ENCODE measurements at places on chromosomes 11 and 22.

DNA sequence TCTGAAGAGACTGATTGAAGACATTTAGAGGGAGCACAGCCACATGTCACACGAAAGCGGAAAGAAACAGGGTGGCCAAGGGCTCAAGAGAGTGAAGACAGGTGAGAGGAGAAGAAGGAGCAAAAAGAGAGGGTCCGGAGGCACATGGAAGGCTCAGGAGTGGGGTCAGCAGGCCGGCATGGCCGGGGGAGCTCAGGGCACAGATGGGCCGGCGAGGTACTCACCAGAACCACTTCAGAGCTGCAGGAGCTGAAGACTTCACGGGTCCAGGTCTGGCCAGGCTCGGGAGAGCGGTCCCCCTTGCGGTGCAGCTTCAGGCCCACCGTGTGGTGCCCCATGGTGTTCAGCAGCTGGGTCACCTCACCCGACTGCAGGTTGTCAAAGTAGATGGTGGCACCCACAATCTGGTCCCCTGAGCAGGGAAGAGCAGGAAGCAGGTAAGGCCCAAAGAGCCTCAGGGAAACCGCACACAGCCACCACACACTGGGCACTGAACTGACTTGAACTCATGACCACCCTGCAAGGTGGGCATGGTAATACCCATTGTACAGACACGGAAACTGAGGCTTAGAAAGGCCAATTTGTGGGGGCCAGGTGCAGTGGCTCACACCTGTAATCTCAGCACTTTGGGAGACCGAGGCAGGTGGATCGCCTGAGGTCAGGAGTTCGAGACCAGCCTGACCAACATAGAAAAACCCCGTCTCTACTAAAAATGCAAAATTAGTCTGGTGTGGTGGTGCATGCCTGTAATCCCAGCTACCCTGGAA is 11.6 kb downstream of the AHNAK start:
- no peak for DNase-seq

DNA sequence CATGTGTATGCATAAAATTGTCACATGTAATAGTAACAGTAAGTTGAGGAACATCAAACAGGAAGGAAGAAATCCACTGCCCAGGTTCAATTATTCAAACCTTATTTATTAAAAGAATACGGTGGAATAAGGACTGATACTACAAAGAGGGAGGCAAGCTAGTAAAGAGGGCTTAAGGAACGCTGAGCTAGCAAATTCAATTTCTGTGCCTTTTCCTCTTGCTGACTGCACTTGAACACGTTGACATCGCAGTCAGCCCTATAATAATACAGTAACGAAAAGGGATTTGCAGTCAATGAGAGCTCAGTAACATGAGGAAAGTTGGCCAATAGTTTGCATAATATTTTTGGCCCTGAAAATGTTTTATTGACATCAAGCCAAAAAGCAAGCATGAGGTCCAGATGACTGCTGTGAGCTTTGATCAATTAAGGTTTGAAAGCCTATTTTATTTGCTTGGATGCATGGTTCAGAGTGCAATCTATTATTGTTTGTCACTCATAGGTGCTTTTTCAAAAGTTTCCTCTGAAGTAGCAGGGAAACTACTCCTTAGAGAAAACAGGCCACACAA is 861.8 kb downstream of the LRRC4C start:
- no peak for DNase-seq

- no peak for DNase-seq
These were observed 29.1 kb downstream of the MADD start for GRCh38 chr11:47299078-47299477.

DNA sequence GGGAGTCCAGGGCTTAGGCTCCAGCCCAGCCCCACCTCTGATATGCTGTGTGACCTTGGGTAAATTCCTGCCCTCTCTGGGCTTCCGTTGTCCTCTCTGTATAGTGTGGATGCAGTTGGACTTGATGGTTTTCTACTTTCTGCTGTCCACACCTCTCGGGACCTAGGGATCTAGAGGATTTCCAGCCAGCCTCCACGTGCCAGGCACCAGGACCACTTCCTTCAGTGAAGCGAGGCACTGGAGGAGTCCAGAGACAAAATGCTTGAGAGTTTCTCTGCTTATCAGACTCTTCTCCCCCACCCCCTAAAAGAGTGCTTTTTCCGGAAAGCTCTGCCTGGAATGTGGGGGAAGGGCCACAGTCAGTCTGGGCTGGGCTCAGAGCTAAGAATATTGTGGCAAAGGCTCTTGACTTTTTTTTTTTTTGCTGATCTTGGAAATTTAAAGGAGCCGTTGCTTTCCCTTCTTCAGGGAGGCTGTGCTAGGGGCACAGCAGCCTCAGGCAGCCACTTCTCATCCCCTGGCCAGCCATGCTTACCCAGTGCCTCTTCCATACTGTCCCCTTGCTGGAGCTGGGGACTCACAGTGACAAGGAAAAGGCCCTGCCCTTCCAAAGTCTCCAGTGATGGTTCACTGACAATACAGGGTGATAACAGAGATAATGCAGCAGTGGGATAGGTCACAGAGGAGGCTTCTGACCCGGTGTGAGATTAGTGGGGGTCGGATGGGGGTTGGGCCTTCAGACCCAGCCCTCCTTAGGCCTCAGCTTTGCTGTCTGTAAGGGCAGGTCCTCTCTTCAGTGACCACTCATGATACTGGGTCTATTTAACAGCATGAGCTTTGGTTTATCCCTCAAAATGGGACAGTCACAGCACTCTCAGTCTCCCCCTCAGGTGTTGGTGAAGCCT is 2.9 kb upstream of the SERPINH1 start:
- no peak for DNase-seq

DNA sequence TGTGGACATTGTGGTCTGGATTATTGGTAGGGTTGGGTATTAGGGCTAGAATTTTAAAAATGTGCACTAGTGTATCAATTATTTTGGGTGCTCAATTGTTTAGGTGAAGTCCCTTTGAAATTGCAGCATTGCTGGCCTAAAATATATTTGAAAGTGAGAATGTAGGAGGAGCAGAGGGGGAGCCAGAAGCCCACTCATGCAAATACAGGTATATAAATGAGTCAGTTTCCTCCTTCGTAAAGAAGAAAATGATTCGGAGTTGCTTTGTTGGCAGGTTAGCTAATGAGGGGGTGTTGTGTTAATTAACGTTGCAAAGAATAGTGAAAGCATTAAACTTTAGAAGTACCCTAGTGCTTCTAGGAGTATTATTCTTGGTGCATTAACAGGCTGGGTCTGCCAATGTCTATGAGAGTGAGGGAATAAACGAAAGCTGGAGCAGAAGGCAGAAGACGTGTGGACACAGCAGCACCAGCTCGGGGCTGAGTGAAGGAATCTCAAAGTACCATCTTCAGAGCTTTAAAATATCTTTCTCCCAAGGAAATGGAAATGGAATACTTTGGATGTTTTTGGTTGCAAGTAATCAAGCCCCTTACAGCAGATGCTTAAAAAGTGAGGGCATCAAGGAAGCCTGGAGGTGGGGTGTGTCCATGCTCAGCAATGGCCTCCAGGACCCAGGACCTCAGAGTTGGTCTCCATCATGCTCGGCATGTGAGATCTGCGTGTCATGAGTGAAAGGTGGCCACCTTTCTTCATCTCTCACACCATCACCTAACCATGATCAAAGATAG is 522.9 kb downstream of the NTM start:
- no peak for DNase-seq

DNA sequence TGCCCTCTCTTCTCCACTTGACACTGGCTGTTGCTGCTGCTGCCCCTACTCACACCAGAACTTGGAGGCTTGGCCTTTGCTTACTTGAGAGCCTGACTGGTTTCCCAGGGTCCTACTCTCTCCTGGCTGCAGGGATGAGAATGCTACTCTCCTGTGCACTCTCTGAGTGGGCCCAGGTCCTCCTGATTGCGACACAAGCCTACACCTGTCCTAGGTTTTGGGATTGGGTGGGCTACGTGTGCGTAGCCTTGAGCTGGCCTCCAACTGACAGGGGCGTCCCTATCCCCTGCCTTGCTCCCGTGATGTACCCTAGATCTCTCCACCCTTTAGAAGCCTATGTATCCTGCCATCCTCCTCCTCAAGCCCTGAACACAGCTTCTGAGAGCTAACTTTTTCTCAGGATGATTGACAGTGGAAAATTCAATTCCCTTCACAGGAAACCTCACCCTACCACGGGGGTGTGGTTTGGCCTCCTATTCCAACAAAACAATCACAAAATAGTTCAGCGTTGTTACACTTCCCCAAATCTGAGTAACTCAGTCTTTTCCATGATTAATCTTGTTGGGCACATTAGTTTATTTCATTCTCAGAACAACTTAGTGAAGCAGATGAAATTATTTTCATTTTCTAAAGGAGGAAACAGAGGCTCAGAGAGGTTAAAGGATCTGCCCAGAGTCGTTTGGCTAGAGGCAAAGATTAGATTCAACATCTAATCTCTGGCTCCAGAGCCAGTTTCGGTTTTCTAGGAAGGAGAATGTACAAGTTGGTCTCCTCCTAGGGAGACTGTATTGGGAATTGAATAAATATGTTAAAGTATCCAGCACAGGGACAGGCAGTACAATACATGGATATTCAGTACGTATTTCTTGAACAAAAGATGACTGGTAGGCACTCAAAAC is 17.6 kb upstream of the AMOTL1 start:
- no peak for DNase-seq

DNA sequence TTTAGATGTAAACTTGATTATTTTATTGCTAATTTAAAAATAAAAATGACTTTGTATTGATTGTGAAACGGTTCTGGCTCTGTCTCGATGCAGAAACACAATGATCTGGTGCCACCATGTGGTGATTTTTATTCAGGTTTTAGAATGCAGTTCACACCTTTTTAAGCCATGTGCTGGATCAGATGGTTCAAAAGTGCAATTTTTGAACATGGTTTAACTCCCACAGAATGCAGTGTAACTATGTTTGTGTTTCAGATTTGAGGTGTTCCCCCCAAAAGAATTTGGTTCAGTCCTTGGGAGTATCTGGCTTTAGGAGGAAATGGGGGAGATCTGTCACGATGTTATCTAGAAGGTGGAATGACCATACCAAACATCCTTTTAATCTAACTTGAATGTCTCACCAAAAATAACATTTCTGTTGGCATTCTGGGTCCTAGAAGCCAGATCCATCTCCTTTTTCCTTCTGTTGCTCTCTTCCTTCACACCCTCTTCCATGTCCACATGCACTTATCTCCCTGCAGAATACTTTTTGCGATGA is 7.9 kb downstream of the MRPL16 start:
- DNase-seq = no peak

GRCh38 chr11:126140926-126141280 is 70.5 kb downstream of the RPUSD4 start:
- no peak for DNase-seq

DNA sequence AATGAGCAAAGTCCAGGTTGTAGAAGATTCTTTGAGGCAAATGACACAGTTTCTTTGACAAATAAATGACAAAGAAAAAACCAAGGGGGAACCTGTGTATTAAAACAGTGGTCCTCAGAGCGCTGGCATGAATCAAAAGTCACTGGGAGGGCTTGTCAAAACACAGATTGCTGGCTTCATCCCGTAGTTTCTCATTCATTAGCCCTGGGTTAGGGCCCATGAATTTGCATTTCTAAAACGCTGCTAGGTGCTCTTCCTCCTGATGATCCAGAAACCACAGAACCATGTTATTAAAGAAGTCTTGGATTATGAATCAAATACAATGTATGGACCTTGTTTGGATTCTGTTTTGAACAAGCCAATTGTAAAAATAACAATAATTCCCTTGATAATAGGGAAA is 92.7 kb downstream of the YAP1 start:
- DNase-seq = no peak

GRCh38 chr11:22203281-22203680 is 10.4 kb downstream of the ANO5 start:
- DNase-seq = no peak

DNA sequence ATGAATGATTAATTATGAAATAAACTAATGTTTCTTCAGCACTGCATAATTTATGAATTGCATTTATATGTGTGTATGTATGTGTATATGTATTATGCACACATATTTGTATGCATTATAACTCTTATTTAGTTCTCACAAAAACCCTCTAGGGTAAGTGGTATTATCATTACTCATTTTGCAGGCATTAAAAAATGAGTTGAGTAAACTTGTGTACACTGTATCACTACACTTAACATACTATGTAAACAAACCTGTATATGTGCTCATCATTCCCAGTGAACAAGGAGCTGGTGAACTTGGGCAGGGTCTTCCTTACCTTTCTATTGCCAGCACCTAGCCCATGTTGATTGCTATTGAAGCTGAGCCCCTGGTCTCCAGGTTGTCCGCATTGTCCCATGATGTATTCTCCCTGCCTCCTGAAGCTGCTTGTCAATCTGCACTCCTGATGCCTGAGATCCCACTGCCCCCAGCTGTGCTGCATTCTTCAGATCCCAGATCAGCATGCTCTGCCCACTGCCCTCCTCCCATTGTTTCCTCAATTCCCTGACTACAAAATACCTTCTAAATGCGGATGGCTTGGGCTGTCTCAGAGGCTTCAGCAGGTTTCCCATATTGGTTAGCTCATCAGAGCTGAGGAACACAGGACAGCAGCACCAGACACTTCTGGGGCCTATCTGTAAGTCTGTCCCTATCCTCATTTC is 267.9 kb upstream of the SESN3 start:
- no peak for DNase-seq

DNA sequence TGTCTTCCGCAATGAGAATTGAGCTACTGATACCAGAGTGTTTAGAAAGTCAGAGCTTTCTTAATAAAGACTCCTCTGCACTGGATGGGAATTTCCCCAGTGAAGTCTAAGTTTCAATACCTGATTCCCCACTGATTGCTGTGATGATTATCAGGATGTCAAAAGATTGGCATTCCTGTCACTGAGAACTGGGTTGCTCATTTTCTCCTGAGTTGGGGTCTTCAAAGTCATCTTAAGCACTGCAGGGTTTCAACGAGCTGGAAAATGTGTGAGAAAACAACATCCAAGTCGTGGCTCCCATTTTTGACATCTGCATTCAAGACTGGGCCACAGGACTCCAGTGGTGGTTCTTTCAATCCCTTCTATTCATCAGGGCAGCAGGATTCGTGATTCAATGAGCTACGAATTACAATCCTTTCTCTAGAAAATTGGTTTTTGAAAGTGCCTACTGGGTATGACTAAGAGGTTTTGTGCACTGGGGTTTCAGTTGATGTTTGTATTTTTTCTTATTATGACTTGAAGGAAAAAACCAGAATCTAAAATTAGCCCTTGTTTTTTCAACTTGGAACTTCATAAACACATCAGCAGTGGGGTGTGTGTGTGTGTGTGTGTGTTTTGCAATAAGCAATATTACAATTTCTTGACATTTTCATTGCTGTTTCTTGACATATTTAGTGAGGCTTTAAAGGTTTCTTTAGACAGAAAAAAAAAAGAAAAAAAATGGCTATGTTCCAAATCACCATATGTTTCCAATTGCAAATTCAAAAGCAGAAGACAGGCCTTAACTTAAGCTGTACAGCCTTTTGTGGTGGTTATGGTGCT is 233.0 kb downstream of the FAM76B start:
- no peak for DNase-seq

DNA sequence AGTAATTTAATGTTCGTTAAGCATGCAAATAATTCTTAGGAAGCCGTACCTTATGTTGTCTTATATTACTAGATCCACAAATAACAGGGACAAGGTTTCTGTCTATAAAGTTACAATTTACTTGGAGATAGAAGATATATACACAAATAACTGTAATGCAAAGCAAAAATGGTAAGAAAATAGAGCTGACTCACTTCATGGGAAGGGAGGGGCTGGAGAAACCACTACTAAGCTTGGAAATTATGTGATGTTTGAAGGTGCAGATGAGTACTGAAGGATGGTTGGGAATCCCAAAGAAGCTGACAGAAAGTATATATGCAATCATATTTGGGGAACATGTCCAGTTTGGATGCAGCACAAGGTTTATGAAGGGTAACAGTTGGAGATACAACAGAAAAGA is 4.0 kb downstream of the NPAT start:
- DNase-seq = no peak

All from NCI-H2107 (cell line).